CD14-positive monocyte (primary cell): ENCODE measurements at places on chromosomes 5 and 9. TPM values are rescaled to one million over a fixed set of nuclear protein-coding genes. Genes with fewer than 3 reads are reported as not detected.

DNA sequence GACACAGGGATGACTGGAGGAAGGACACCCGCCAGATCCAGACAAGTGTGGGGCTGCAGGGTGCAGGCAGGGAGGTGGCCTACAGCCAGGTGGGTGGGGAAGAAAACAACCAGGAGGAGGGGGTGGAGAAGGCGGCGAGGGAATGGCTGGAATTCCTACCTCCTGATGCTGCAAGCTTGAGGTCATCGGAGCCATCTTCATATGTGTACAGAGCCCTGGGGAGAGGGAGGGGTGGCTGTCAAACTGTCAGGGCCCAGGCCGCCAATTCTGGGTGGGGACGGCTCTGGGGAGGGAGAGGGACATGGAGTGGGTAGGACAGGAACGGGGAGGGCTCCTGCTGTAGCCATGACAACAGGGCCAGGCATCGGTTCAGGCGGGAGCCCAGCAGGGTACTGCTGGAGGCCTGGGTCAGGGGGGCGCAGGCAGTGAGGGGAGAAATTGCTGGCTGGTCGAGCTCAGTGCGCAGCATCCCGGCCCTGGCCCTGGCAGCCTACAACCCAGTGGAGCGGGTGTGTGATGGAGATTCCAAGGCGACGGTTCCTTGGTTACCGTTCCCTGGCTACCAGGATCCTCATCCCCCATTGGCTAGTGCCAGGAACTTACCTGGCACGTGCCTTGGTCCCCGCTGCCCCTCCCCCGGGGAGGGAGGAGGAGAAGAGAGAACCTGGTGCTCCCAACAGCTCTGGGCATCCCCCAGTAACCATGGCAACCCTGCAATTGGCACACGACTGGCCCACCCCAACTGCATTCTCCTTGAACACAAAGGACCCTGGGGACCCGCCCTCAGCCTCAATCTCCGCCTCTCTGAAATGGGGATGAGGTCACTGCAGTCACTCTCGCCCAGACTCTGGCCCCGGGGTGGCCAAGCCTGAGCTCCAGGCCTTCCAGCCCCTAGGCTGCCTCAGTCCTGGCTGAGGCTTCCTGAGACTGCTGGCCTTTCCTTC lies 4.5 kb downstream of the DBN1 start:
- no peak overlapping the region for H3K27ac ChIP-seq
- peaks cover 6% of the 10 kb centered on the region for H3K4me1 ChIP-seq
- H3K36me3 ChIP-seq, result no peaks in the 10 kb centered on the region
- no peak overlapping the region for H3K4me3 ChIP-seq
- no peak for DNase-seq
- peaks cover 34% of the 10 kb centered on the region for H3K27me3 ChIP-seq

DNA sequence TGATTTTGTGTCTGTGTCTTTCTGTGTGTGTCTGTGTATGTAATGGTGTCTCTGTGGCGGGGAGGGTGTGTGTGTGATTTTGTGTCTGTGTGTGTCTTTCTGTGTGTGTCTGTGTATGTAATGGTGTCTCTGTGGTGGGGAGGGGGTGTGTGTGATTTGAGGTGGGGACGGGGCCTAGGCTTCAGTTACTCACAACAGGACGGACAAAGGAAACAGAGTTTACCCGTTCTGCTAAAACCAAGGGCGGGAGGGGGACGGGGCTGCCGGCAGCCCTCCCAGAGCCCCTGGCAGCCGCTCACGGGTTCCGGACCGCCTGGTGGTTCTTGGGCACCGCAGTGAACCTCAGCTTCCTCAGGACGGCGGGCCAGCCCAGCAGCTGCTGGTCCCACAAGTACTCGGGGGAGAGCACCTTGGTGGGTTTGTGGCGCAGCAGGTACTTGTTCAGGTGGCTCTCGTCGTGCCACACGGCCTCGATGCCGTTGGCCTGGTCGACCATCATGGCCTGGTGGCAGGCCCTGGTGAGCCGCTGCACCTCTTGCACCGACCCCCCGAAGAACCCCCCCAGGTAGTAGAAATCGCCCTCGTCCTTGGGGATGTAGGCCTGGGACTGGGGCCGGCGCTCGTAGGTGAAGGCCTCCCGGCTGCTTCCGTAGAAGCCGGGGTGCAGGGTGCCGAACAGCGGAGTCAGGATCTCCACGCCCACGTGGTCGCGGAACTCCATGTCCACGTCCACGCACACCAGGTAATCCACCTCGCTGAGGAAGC lies 19.4 kb downstream of the ABO start:
- H3K4me1 ChIP-seq, result peaks cover 13% of the 10 kb centered on the region
- no peak for DNase-seq
- no peaks in the 10 kb centered on the region for H3K36me3 ChIP-seq

- no peaks in the 10 kb centered on the region for H3K4me1 ChIP-seq
- no peaks in the 10 kb centered on the region for H3K36me3 ChIP-seq
- no peaks in the 10 kb centered on the region for H3K27me3 ChIP-seq
- no peak overlapping the region for H3K4me3 ChIP-seq
- no peak for DNase-seq
Observed at GRCh38 chr5:95936812-95937397, 24.7 kb downstream of the ELL2 start.

DNA sequence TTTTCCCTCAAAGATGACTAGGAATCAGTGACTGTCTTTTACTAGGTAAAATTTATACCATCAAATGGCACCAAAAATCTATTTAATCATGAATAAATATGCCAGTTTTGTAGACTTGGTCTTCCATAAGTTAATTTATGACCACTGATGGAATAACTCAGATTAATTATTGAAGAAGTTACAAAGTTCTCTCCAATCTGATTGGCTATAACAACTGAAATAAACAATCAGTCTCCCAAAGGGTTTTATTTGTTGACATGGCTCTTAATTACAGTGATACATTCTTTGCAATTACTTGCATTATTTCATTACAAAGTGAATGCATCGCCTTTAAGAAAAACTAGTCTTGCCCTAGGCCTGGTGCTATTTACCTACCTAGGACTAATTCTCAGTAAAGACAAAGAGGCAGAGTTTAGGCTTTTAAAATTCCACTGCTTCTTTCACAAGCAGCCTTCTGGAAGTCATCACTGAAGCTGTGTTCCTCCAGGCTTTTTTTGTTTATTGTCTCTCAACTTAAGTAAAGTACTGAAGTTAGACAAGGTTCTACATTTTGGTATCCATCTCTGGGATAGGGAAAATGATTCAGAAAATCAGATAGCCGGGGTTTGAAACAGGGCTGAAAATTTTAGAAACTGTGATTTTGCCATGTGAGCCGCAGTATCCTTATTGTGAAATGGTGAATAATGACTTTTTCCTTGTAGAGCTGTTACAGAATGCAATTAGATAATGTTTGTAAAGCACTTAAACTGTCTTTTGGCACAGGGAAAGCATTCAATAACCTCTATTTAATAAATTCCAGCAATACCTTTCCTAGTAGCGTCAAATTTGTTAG lies 2.5 kb downstream of the STOM start:
- peak overlapping the region; percentile 82 for H3K27ac ChIP-seq
- peaks cover 70% of the 10 kb centered on the region for H3K4me1 ChIP-seq
- no peak overlapping the region for H3K4me3 ChIP-seq
- H3K36me3 ChIP-seq, result no peaks in the 10 kb centered on the region

- no peak overlapping the region for H3K4me3 ChIP-seq
- H3K27me3 ChIP-seq, result peaks cover 14% of the 10 kb centered on the region
- H3K4me1 ChIP-seq, result peaks cover 14% of the 10 kb centered on the region
- H3K27ac ChIP-seq, result no peak overlapping the region
- DNase-seq, result no peak
- no peaks in the 10 kb centered on the region for H3K36me3 ChIP-seq
Observed at GRCh38 chr5:138657360-138657759, 82.2 kb upstream of the HSPA9 start.

DNA sequence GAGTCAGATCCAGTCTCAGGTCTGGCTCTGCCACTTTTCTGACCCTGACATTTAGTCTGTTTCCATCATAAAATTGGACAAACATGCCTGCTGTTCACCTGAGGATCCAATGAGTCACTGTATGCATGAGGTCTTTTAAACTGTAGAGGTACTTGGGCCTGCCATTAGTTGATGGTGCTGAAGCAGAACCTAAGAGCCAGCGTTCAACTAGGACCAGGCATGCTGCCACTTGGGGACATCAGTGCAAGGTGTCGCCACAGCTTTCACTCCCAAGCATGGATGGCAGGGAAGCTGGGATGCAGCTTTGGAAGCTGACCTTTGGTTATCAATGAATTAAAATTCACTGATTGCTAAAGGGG lies 37.1 kb downstream of the NEUROG1 start:
- no peak overlapping the region for H3K27ac ChIP-seq
- no peak overlapping the region for H3K4me3 ChIP-seq
- H3K27me3 ChIP-seq, result peaks cover 34% of the 10 kb centered on the region
- H3K36me3 ChIP-seq, result no peaks in the 10 kb centered on the region
- peaks cover 4% of the 10 kb centered on the region for H3K4me1 ChIP-seq

GRCh38 chr9:27528076-27528885 lies 1.3 kb downstream of the MOB3B start:
- H3K36me3 ChIP-seq, result peaks cover 58% of the 10 kb centered on the region
- H3K4me3 ChIP-seq, result peak overlapping the region; percentile 54
- H3K27me3 ChIP-seq, result peaks cover 8% of the 10 kb centered on the region
- peaks cover 11% of the 10 kb centered on the region for H3K4me1 ChIP-seq
- peak; percentile 52 for DNase-seq
- H3K27ac ChIP-seq, result peak overlapping the region; percentile 86

GRCh38 chr9:121589986-121590385 lies 61.4 kb upstream of the DAB2IP start:
- no peaks in the 10 kb centered on the region for H3K36me3 ChIP-seq
- H3K4me1 ChIP-seq, result no peaks in the 10 kb centered on the region
- H3K27me3 ChIP-seq, result peaks cover 6% of the 10 kb centered on the region

DNA sequence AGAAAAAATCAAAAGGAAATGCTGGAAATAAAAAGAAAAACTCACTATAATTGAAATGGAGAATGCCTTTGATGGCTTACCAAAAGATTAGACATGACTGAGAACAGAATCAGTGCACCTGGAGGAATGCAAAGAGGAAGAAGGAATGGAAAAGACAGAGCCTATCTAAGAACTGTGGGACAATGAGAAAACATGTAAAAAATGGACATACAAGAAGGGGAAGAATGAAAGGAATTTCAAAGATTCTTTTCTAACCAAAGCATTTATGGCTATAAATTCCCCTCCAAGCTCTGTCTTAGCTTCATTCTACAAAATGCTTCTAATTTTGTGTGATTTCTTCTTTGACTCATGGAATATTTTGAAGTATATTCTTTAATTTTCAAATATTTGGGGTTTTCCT lies 47.5 kb upstream of the CLK4 start:
- H3K4me1 ChIP-seq, result peaks cover 15% of the 10 kb centered on the region
- H3K36me3 ChIP-seq, result no peaks in the 10 kb centered on the region
- H3K27ac ChIP-seq, result no peak overlapping the region

- peaks cover 2% of the 10 kb centered on the region for H3K36me3 ChIP-seq
- H3K27ac ChIP-seq, result no peak overlapping the region
- DNase-seq, result no peak
Observed at GRCh38 chr9:133943036-133943780, 48.9 kb downstream of the VAV2 start.

- H3K27ac ChIP-seq, result no peak overlapping the region
- H3K27me3 ChIP-seq, result no peaks in the 10 kb centered on the region
- no peaks in the 10 kb centered on the region for H3K36me3 ChIP-seq
- no peak for DNase-seq
Observed at GRCh38 chr5:96489532-96489931, 56.5 kb upstream of the PCSK1 start.

GRCh38 chr9:14077672-14078071 lies 236.3 kb downstream of the NFIB start:
- no peaks in the 10 kb centered on the region for H3K27me3 ChIP-seq
- no peak overlapping the region for H3K4me3 ChIP-seq
- H3K27ac ChIP-seq, result no peak overlapping the region
- DNase-seq, result no peak
- H3K36me3 ChIP-seq, result no peaks in the 10 kb centered on the region

DNA sequence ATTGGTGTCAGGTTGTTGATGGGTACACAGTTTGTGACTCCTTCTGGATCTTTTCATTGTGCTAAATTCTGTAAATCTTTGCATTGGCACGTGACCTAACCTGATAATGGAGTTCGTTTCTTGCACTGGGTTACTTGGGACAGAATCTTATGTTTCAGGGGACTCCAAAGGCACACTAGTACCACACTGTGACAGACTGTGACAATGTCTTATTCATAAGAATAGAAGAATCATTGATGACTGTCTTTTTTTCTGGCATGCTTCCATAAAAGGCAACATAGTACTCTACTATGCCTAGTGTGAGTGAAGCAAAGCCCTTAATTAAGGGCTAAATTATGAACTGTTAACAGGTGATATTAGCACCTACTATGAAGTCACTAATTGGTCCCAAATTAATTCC lies 35.4 kb upstream of the RICTOR start:
- no peak for DNase-seq
- no peak overlapping the region for H3K4me3 ChIP-seq
- H3K36me3 ChIP-seq, result peaks cover 97% of the 10 kb centered on the region
- no peak overlapping the region for H3K27ac ChIP-seq

DNA sequence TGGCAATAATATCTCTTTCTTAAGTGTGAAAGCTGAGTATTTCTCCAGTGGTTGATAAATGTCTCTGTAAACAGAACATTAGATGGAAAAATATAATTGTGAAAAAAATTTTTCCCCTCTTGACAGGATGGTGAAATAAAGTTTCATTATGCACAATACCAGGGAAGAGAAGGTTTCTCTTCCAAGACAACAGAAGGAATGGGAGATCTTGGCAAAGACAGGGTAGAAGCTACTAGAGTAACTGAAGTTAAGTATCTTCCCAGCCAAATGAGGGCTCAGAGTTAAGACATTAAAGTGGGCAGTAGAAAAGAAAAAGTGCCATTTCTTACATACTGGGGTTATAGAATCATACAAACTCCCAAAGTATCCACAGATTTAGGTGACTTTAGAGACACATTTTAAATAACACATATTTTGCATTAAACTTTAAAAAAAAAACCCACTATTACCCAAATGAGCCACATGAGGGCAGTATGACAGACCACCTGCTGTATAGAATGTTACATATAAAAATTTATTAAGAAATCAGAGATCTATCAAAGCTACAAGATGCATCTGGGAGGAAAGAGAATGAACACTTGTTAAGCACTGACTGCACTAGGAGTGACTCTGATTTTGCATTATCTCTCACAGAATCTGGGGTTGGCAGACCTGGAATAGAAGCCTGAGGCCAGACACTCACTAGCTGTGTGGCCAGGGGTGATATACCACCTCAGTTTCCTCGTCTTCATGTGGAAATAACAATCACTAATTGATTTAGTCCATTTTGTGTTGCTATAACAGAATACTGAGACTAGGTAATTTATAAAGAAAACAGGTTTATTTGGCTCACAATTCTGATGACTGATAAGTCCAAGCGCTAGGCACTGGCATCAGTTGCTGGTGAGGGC lies 98.5 kb downstream of the ARSB start:
- H3K4me3 ChIP-seq, result no peak overlapping the region
- peaks cover 8% of the 10 kb centered on the region for H3K36me3 ChIP-seq
- H3K27ac ChIP-seq, result no peak overlapping the region
- H3K4me1 ChIP-seq, result peaks cover 6% of the 10 kb centered on the region
- no peaks in the 10 kb centered on the region for H3K27me3 ChIP-seq
- no peak for DNase-seq

GRCh38 chr5:80711938-80712337 lies 57.2 kb upstream of the DHFR start:
- H3K27me3 ChIP-seq, result no peaks in the 10 kb centered on the region
- peaks cover 78% of the 10 kb centered on the region for H3K36me3 ChIP-seq
- no peak overlapping the region for H3K4me3 ChIP-seq
- no peak overlapping the region for H3K27ac ChIP-seq

Gene KCNT1
- not detected for polyA plus RNA-seq

Gene TRPM6
- not detected in 2 replicates for polyA plus RNA-seq

Gene PCDHGA6
- polyA plus RNA-seq, result not detected

Gene TMEM215
- not detected in 2 replicates for polyA plus RNA-seq

Gene ACSL6
- polyA plus RNA-seq, result 0.45 TPM

Gene SLC46A2
- polyA plus RNA-seq, result 43.5 and 57.9 TPM in 2 replicates

Gene TLN1
- polyA plus RNA-seq, result 93.0 TPM

Gene CAAP1
- 8.7 TPM for polyA plus RNA-seq
